ENCODE measurements at places on chromosomes 5 and 9. TPM values are rescaled to one million over a fixed set of nuclear protein-coding genes. Genes with fewer than 3 reads are reported as not detected.

SHOC1 gene
- total RNA-seq: not detected

COL5A1 gene
- 1,568 TPM for total RNA-seq

GRIA1 gene
- total RNA-seq: 4.2 TPM

ERAP2 gene
- 2.5 TPM for total RNA-seq

LIX1 gene
- 0.59 TPM for total RNA-seq

GRCh38 chr5:51095486-51095885 lies 287.8 kb upstream of the ISL1 start:
- no peak for DNase-seq

DNA sequence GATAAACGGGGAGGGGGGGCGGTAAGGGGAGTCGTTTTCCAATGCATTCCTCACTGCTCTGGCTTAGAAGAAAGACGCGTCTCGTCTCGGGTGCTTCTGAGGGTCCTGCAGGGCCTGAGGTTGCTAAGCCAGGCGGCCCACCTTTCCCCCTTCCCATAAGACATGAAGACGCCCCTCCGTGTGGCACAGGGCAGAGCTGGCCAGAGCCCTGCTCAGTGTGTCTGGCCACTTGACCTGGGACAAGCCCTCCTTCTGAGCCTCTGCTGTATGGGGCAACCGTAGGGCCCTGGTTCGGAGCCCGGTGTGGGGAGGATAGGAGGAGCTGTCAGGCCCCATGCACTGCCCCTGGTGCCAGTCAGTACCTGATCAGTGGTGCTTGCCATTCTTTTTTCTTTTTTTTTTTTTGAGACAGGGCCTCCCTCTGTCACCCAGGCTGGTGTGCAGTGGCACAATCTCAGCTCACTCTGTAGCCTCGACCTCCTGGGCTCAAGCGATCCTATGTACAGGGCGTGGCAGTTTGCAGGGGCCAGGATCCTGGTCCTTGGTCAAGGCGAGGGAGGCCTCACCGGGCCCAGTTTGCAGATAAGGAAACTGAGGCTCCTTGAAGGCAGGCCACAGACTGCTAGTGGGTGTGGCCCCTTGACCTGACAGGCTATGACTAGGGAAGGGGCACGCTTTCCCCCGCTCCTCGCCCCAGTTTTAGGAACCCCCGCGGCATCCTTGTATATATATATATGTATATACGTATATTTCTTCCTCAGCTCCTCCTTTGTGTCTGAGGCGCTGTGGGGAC lies 172.3 kb upstream of the IER5L start:
- DNase-seq: no peak

DNA sequence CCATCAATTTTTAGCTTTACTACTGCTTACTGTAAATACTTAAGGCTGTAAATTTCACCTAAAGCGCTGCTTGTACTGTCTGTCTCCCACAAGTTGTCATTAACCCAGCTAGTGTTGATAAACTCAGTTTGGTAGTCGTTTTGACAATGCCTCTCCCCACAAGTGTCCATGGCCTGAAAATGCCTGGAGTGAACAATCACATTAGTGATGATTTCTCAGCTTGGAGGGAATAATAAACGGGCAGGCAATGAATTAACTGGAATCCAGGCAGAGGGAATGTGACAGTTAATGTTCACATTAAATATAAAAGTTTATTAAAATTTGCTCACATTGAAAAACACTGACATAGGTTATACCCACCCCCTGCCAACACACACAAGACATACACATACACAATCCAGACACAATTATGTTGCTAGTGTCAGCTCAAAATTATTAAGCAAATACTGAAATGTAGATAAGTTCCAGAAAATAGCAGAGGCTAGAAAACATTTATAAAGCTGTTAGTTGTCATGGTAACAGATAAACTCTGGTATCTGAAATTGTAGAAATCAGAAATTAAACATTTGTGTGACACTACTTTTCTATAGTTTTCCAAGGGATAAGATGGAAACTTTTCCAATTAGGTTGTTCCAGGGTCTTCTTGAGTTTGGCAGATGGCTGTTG lies 341.9 kb downstream of the DIRAS2 start:
- DNase-seq: no peak

- no peak for DNase-seq
Observed at GRCh38 chr5:43728581-43728980, 125.6 kb downstream of the NNT start.

GRCh38 chr5:149957855-149958254 lies 2.7 kb upstream of the SLC26A2 start:
- DNase-seq: peak; percentile 27

DNA sequence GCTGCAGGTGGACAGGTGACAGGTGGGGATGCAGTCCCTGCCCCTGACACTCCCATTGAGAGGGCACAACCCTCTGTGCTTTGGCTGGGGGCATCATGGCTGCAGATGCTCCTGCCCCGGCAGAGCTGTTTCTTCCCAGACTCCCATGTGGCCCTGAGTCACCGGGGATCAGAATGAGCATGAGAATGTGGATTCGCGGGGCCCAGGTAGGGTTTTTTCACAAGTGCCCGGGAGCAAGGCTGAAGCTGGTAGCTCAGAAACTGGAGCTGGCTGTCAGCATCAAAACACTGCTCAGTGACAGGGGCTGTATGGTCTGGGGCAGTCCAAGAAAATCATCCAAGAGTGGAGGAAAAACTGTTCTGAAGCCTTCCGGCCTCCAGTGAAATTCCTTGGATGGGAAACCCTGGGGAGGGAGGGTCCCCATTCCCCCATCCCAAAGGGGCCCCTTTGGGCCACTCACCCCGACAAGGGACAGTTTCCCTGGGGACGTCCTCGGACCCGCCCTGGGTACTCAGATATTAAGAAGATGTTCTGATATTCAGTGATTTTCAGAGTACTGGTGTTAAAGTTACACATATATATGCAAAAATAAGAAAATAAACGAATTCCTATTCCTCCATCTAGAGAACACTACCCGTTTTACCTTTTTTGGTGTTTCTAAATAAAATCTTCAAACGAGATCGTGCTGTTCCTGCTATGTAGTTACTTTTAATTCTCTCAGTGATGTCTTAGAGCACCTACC lies 120.1 kb upstream of the LPCAT1 start:
- no peak for DNase-seq

DNA sequence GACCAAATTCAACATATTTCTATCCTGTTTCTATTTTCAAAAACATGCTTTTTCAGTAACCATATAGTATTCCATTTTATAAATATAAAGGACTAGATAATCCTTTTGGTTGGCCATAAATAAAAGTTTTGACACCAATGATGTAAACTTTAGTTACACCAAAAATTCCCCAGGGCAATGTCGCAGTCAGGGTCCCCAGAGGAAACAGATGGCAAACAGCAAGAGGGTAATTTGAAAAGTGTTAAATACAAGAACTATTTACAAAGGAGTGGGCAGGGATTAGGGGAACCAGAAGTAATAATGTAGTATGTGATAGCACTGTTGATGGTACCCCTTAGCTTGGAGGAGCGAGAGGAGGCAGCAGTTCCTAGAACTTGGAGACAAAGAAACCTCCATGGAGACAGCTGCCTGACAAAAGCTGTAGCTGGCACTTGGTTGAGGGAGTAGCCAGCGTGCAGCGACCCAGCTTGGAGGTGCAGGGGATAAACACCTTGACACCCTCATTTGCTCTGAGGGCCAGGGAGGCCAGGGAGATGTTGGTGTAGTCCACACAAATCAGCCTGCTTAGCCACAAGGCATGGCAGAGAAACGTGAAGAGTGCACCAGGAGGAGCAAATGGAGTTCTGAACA lies 18.3 kb upstream of the MSANTD3 start:
- no peak for DNase-seq

GRCh38 chr5:151528153-151528552 lies 63.0 kb downstream of the FAT2 start:
- no peak for DNase-seq

GRCh38 chr5:12910641-12911040 lies 1006.4 kb upstream of the CTNND2 start:
- peak; percentile 63 for DNase-seq

DNA sequence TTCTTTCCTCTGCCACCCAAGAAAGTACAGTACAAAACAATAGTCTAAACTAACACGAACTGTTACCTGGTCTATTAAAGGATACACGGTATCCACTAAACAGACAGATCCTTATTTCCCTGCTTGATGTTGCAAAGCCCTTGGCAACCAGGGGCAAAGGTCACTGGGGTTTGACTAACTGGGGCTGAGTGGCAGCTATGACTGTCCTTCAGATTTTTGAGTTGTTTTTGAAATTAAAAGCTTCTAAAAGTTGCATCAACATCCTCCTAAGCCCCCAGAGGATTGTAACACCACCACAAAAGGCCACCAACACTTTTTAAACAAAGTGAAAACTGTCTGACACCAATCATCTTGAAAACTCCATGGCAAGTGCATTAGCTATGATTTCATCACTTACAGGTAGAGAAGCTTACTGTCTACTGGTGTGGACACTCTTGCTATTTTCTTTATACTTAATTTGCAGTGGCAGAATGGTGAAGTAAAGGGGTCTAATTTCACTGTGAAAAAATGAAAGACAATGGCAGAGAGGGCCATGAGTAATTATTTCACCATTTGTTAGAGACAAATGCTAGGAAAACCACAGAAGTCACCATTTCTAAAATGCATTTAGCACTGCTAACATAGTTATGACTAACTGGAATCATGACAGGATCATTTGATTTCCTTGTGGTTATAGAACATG lies 292.4 kb downstream of the EFNA5 start:
- DNase-seq: peak; percentile 70

DNA sequence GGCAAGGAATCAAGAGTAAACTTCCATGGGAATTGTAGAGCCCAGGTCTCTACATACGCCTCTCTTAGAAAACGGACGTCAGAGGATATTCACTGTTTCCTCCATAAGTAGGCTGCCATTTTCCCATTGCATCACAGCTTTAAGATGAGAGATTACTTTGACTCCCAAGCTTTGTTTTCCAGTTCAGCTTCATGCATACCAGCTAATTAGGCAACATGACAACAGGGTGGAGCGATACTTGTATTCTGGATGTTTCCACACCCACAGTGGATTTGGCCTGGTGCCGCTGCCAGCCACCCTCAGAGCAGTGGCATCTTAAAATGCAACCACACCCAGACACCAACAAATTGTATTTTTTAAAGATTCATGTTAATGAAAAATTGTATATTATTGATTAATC lies 20.9 kb upstream of the SPINK5 start:
- no peak for DNase-seq

- DNase-seq: no peak
Observed at GRCh38 chr9:112970939-112971338, 41.1 kb downstream of the ZNF883 start.

DNA sequence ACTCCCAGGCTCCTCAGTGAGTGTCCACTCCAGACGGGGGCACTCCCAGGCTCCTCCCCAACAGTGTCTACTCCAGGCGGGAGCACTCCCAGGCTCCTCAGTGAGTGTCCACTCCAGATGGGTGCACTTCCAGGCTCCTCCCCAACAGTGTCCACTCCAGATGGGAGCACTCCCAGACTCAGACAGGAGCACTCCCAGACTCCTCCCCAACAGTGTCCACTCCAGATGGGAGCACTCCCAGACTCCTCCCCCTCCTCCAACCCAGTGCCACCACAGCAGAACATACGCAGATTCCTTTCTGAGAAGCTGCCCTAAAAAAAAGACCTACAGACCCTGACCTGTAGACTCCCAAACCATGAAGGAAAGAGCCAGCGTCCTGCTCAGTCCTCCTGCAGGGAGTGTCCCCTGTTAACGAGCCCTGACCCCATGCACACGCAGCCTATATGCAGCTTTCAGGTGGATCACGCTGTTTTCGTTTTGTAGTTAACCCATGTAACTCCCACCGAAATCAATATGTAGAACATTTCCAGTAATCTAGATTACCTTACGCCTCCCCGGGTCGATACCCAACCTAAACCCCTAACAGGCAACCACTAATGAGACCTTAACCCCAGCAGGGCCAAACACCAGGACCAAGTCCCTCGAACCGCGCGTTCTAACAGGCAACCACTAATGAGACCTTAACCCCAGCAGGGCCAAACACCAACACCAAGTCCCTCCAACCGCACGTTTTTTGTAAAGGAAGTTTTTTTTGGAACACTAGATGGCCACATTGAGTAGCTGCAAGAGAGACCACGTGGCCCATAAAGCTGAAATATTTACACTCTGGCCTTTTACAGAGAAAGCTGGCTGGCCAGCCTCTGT lies 15.7 kb downstream of the PNPLA7 start:
- DNase-seq: peak; percentile 41

DNA sequence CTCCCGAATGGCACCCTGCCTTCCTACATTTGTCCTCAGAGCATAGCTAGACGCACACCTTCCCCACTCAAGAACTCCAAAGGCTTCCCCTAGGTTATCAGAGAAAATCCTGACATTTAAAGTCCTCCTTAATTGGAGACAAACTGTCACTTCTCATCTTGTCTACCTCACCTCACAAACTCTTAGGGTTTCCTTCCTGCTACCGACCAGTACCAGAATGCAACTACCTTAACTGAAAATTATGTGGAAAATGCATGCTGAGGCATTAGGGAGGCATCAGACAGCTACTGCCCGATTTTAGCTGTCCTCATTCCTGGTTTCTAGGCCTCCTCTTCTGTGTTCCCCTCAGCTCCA lies 17.9 kb upstream of the TNIP1 start:
- no peak for DNase-seq

DNA sequence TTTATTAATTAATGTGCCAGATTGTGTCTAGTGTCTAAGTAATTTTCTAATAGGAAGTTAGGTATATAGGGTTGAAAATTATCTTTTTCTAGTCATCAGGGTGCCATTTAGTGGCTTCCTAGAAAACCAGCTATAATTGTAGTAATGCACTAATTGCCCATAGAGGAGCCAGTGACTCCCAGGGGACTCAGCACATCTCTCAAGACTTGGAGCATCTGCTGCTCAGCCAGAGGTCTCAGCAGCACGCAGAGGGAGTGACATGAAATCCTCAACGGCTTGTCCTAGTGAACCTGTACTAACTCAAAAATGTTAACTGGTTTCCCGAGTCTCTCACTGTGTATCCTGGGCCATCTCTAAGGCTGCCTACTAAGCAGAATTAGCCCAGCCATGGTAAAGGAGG lies 78.2 kb upstream of the MAN2A1 start:
- no peak for DNase-seq

GRCh38 chr5:4570047-4570995 lies 569.8 kb upstream of the ADAMTS16 start:
- DNase-seq: peak; percentile 52

DNA sequence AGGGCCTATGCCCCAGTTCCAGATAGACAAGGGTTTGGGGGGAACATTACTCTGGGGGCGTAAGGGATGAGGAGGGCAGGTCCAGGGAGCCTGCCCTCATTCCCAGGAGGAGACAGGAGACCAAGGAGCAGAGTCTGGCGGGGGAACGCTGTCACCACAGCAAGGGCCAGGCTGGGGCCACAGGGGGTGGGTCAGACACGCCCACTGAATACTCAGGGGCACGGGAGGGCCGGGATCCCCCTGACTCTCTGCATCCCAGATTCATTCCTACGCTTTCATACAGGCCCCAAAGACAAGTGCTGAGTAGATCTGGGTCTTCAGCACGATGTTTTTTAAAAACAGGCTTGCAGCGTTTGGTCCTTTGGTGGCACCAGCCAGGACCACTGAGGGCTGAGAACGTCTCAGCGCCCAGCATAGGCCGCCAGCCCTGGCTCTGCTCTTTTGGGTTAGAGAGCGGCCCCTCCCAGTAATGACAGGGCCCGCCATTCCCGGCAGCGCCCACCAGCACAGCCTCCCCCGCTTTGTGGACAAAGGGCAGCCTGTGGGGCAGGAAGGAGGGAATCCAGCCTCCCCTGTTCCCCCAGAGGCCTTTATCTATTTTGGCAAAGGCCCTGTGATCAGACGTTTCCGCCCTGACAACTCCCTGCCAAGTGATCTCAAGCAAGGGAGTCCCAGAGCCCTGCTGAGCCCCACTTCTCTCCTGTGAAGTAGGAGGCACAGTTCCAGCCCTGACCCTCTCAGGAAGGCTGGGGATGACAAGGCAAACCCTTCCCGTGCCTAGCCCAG lies 24.9 kb downstream of the NEK6 start:
- peak; percentile 84 for DNase-seq

- DNase-seq: peak; percentile 29
Observed at GRCh38 chr9:136245219-136246150, at the start of gene QSOX2. TSS of gene QSOX2 (minus strand) at chr9:136245812. CDS start at chr9:136245803, 9 bp downstream.

Measured in astrocyte (in vitro differentiated cells and primary cell).